ENCODE measurements at places on chromosomes 12 and 14.

GRCh38 chr14:68950111-68950510, 29.0 kb downstream of the ACTN1 start:
- DNase-seq, result no peak

- DNase-seq, result no peak
Observed at GRCh38 chr12:81542065-81543010, 216.8 kb downstream of the PPFIA2 start.

GRCh38 chr14:105439710-105440553, 20.3 kb downstream of the MTA1 start:
- DNase-seq, result peak; percentile 19

DNA sequence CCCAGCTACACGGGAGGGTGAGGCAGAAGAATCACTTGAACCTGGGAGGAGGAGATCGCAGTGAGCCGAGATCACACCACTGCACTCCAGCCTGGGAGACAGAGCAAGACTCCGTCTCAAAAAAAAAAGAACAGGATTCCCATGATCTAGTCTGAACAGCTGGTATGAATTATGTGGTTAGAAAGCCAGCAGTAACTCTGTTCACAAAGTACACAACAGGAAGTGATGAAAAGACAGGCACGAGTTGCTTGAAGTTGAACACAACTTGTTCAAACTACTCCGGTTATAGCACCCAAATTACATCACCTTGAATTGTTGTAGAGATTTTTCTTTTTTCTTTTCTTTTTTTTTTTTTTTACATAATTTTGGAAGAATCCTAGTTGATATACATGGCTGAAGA, 238.8 kb upstream of the RGS6 start:
- DNase-seq, result no peak

DNA sequence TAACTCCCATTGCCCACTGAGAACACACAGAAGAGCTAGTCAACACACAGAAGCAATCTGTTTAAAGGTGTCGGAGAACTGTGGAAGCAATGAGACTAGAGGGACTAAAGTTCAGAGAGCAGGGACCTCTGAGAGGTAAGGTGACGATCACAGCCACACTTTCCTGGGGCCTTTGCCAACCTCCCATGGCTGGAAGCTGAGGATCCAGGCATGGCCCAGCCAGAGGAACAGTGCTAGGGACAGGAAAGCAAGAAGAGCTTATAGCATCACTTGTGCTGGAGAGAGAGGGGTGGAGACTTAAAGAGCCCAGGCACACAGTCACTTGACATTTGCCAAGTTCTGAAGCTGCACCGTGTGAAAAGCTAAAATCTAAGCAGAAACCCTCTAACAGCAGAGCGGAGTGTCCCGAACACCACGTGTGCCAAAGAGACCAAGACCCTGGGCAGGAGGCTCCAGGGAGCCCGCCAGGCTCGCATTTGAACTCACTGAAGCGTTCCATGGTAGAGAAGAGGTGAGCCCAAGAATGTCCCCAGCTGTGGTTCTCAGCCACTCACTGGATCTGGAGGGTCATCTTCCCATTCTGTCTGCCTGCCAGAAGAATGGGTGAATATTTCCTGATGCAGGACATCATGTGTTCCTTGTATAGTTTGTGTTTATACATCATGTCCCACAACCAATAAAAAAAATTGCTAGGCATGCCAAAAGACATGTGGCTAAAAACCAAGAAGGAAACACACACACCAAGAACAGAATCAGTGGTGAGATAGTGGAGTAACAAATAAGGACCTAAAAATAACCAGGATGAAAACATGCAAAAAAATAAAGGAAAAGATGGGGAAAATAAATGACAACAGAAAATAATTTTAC, 174.0 kb upstream of the C14orf180 start:
- no peak for DNase-seq

GRCh38 chr14:79043194-79043889, 873.2 kb downstream of the NRXN3 start:
- DNase-seq, result no peak

- no peak for DNase-seq
Observed at GRCh38 chr14:81960781-81961180, 427.1 kb upstream of the SEL1L start.

- no peak for DNase-seq
Observed at GRCh38 chr14:23433457-23433856, 2.0 kb downstream of the MYH7 start.

- DNase-seq, result no peak
Observed at GRCh38 chr12:91335699-91336098, 153.1 kb upstream of the DCN start.

DNA sequence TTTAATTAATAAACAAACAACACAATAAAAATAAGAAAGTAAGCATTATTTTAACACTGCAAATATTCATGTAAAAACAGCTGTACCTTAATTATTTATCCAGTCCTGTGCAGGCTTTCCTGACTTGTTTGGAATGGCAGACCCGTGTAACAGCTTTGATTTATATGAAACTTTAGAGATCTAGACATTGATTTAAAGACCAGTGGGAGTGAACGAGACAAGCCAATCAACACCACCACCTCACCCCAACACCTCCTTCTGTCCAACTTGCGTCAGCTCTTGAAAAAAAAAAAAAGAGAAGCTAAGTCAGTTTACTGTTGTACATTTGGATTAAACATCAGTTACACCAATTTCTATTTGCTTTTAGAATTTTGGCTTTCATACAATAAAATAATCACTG, 22.3 kb downstream of the SLC38A4 start:
- no peak for DNase-seq

- DNase-seq, result no peak
Observed at GRCh38 chr12:101230547-101230946, 20.5 kb upstream of the SLC5A8 start.

DNA sequence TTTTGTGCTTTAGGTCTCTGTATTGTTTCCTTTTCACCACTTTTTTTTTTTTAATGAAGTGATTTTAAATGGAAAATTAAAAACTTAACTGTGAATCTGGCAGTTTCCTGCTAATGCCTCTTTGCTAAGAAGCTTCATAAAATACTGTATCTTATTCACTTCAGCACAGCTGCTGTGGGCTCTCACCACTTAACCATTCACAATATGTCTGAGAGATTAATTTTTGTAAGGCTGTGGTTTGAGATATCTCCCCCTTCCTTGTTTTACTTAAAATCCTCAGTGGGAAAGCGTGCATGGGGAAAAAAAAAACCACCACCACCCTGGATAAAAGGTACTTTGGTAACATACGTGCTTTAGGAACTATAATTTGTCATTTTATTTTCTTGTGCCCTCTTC, 115.9 kb downstream of the ETV6 start:
- no peak for DNase-seq

- no peak for DNase-seq
Observed at GRCh38 chr14:70045310-70045709, 143.4 kb downstream of the SLC8A3 start.

DNA sequence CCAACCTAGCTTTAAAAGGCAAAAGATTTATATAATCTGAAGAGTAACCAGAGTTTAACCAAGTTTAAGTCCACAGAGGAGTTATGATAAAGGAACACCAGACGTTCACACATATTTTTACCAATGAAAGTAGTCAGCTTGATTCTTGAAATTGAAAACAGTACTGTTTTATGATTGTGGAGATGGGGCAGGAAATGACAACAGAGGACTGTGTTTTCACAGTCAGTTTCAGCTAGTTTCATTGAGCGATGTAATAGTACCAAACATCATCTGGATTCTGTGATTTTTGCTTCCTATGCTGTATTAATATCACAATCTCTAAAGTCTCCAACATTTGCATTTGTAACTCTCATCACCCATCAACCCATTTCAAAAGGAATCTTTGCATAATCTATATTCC, 34.2 kb upstream of the SLC6A15 start:
- no peak for DNase-seq

DNA sequence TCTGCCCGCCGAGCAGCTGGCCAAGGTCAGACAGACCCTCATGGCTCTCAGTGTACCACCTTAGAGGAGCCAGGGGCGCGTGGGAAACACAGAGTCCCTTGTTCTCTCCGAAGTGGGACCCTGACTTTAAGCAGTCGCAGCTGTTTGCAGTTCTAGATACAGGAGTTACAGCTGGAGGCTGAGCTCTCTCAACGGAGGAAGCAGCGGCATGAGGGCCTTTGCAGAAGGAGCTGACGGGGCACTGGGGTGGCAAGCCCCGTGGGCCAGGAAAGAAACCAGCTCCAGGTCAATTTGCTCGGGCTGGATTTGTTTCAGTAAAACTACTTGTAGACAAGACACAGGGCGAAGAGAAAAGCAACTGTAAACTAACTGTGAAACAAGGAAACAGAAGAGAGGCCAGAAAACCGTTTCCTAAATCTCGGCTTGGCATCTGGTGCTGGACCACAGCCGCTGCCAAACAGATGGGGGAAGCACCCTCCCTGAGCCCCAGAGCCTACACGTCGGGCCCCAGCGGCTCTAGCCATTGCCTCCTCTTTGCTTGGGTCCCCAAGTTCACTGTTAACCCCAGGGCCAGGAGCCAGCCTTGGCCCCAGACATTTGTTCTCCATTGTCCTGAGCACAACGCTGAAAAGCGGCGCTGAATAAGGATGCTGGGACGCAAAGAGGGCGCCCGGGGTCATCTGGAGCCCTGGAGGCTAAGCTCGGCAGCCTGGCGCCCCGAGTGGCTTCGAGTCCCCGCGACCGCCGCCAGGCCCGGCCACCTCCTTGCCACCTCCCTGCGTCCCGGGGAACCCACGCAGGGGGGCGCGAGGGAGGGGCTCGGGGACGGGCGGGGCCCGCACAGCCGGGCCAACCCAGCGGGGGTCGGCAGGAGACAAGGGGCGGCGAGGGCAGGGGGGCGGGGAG, 914 bp upstream of the PACS2 start:
- no peak for DNase-seq

GRCh38 chr12:103751600-103751999, 89.4 kb downstream of the NT5DC3 start:
- no peak for DNase-seq

- no peak for DNase-seq
Observed at GRCh38 chr12:67915335-67915851, 73.9 kb upstream of the IFNG-AS1 start.

GRCh38 chr12:53223389-53224060, 8.5 kb downstream of the RARG start:
- DNase-seq, result no peak

GRCh38 chr12:42180990-42181596, 36.4 kb upstream of the GXYLT1 start:
- peak; percentile 3 for DNase-seq

DNA sequence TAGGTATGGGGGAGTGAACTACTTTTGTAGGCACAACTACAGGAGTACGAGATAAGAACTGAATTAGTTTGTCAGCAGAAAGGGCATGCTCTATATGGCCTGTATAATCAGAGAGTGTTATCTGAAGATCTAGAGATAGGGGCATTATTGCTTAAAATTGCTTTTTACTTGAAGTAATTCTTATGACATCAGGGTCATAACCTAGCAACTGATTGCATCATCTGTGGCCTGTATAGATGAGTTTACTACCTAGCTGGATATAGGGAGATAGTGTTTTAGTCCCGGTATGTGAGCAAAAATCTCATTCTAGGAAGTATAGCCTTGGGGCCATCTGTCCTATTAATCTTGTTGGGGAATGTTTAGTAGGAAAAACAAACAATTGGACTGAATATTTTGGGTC, 142.7 kb downstream of the TMEM117 start:
- no peak for DNase-seq

- no peak for DNase-seq
Observed at GRCh38 chr14:74771399-74771798, 8.3 kb downstream of the YLPM1 start.

DNA sequence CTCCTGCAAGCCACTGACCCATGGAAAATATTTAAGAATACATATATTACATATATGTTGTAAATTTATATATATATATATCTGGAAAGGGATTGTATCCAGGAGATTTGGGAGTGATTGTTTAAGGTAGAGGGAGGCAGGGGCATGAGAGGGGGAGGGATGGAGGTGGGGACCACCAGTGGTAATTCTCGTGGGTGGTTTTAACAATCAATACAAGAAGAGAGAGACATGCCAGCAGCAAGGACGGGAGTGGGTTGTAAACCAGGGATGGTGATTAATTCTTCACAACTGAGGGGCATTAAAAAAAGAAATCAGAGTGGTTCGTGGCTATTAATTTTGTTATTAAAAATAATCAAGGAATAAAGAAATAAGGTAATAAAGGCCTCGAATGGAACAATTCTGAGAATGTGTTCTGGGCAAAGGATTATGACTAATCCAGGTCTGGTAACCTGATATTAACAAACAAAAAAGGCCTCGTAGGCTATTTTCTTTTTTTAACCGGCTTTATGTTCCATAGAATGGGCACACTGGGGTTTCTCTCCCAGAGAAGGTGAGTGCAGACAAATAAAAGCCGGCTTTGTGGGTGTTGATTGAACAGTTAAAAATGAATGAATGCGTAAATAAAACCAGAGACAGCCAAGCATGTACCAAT, 8.3 kb upstream of the RTL1 start:
- DNase-seq, result no peak

- DNase-seq, result peak; percentile 20
Observed at GRCh38 chr14:72513965-72514659, 379.8 kb downstream of the DPF3 start.

GRCh38 chr14:59964251-59965007, 44.5 kb downstream of the LRRC9 start:
- no peak for DNase-seq

DNA sequence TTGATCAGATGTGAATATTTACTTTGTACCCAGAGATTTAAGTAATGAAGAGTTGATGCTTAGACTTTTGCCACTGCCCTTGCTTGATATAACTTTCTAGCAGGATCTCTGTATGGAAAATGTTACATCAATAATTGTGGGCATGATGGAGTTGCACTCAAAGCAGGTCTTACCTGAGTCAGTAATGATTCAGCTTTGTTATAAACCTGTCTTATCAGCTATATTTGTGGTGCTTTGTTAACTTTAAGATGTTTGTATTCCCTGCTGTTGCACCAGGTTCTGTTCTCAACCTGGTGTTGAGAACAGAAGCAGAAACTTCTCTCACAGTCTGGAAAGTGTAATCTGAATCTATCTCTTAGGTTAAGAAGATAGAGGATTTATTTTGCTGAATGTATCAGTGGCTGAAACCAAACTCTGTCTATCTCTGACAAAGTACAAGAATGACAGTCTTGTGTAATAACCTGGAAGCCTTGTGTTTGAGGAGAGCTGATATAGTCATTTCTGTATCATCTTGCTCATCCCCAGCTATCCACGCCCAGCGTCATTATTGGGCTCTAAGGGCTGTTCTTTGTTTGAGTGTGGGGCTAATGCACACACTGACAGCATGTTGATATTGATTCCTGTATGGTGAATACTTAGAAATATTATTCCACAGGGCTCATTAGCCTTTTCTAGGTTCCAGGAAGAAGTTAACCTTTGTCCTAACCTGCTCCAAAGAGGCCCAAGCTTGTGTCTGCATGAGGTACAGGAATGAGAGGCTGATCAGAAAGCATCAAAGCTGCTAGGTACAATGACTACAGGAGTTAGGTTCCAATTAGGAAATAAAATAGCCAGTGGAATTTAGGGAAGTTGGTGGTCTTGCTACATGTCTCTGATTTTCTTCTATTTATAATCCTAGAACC, 3.6 kb downstream of the AKAP6 start:
- no peak for DNase-seq

DNA sequence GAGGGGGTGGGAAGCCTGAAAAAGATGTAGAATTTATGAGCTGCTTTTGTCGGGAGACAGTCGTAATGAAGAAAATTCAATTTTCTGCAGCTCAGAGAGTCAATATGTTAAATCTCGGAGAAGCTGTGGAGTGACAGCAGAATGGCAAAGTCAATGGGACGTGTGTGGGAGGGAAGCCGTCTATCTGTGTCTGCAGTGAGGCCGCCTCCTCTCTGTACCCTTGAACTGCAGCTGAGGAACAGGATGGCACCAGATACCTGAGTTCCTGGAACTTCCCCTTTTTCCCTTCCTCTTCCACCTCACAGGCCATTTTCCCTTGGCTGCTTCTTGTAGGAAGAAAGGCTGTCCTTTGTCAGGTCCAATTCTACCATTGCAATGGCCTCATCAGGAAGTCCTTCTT, 9.3 kb upstream of the CALCOCO1 start:
- no peak for DNase-seq
